ENCODE measurements at places on chromosomes 1 and 21.

- DNase-seq = peak; percentile 92
Observed at GRCh38 chr1:205335692-205336091, 14.1 kb upstream of the NUAK2 start.

DNA sequence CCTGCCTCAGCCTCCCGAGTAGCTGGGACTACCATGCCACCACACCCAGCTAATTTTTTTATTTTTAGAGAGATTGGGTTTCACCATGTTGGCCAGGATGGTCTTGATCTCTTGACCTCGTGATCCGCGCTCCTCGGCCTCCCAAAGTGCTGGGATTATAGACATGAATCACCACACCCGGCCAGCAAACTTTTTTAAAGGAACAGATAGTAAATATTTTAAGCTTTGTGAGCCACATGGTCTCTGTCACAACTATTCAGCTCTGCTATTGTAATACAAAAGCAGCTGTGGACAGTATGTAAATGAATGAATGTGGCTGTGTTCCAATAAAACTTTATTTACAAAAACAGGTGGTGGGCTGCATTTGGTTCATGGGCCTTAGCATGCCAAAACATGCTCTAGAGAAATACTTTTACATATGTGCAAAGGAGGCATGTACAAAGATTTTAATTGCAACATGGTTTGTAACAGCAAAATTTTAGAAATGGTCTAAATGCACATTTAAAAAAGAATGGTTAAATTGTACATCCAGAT lies 47.0 kb downstream of the CDCP2 start:
- DNase-seq = no peak

GRCh38 chr1:156926175-156926574 lies 5.7 kb downstream of the LRRC71 start:
- DNase-seq = peak; percentile 97

- DNase-seq = no peak
Observed at GRCh38 chr1:170503665-170504064, 28.3 kb upstream of the GORAB start.

DNA sequence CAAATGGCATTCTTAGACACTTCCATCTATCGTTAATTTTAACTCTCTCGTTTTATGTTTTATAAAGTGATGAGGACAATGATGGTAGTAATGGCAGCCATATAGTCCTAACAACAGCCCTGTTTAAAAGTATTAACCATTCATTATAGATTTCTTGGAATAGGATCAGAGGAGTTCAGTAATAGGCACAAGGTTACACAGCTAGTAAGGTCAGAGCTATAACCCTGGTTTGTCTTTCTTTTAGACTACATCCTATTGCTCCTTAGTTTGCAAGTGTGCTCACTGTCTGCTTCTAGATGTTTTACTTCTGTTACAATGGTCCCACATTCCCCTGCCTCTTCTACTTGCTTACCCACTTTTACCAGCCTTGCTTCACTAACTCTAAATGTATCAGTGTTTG lies 50.9 kb downstream of the TLCD4 start:
- DNase-seq = no peak

DNA sequence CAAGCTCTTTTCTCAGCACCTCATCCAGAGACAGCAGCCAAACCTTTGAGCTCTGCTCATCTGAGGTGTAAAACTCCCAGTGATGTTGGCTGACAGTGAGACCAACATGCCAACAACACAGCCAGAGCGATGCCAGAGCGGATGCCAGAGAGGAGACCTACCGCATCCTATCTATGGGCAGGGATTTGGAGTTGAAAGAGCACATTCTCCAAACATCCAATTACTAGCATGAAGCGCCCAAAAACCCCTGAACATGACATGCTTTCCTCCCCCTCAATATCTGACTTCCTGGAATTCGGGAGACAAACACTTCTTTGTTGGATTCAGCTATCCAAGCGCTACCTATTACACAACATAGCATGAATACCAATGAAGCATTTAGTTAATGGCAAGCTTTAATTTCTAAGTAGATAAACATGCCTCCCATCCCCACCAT lies 23.1 kb upstream of the PAXBP1 start:
- DNase-seq = no peak

GRCh38 chr1:201714542-201715329 lies 114.2 kb upstream of the IPO9 start:
- DNase-seq = peak; percentile 55

DNA sequence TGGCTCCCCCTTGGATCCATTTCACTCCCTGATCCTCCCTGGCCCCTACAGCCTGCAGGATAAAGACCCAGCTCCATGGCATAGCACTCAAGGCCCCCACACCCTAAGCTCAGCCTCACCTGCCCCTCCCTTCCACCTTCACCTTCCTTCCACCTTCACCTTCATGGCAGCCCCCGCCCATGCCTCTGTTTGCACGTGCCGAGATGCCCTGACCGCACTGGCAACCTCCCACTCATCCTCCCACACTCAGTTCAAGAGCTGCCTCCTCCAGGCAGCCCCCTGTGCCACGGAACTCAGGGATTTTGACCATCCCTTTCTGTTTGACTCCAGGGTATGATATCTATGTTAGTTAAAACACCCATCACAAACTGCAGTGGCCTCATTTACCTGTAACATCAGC lies 109.8 kb downstream of the RAVER2 start:
- no peak for DNase-seq

DNA sequence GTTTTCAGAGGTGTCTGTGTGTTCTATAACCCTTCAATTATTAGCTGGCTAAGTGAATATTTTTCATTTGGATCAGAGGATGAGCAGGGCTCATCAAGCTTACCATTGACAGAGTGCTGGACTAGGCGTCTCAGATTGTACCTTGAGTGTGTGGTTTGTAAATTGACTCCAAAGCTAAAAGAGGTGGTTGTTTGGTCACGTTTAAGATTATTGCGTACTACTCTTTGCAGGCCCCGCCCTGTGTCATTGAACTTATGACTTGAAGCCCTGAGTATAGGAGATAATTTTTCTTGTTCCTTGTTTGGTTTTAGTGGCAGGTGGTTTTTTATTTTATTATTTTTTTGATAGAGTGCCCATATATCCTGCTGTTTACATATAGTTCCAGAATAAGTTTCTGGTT lies 17.7 kb downstream of the MRPS6 start:
- no peak for DNase-seq

- DNase-seq = no peak
Observed at GRCh38 chr1:192598589-192598988, 23.0 kb downstream of the RGS1 start.

- peak; percentile 50 for DNase-seq
Observed at GRCh38 chr1:156750711-156751450, 594 bp downstream of the HDGF start.

DNA sequence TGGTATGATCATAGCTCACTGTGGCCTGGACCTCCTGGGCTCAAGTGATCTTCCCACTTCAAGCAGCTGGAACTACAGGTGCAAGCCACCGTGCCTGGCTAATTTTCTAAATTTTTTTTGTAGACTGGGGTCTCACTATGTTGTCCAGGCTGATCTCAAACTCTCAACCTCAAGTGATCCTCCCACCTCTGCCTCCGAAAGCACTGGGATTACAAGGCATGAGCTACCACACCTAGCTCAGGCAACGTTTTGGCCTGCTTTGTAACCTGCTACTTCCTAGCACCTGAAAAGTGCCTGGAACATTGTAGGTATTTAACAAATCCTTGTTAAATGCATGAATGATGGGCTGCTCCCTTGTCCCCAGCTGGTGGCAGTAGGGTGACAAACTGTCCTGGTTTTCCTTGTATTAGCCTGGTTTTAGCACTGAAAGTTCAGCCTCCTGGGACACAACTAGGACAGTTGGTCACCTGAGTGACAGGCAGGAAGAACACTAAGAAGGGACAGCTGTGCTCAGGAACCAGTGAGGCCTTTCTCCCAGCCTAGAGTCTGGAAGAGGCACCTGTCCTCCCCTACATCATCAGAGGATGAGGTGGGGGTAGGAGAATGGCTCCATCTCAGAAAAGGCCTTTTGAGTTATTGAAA lies 88.5 kb upstream of the CD34 start:
- no peak for DNase-seq

DNA sequence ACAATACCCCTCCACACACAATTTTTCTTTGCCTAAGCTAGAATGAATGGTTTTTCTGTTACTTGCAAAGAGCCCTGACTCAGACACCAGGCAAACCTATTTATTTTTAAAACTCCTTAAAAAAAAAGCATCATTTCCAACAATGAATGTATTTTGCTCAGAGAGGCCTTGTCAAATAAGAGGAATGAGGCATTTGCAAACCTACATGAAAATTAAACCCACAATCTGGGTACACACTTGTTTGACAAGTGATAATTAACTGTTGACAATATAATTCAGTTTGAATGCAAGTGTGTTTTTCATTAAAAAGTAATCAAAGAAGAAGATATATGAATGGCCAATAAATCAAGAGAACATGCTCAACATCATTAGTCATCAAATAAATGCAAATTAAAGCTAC lies 339.5 kb downstream of the PTPRU start:
- DNase-seq = no peak

DNA sequence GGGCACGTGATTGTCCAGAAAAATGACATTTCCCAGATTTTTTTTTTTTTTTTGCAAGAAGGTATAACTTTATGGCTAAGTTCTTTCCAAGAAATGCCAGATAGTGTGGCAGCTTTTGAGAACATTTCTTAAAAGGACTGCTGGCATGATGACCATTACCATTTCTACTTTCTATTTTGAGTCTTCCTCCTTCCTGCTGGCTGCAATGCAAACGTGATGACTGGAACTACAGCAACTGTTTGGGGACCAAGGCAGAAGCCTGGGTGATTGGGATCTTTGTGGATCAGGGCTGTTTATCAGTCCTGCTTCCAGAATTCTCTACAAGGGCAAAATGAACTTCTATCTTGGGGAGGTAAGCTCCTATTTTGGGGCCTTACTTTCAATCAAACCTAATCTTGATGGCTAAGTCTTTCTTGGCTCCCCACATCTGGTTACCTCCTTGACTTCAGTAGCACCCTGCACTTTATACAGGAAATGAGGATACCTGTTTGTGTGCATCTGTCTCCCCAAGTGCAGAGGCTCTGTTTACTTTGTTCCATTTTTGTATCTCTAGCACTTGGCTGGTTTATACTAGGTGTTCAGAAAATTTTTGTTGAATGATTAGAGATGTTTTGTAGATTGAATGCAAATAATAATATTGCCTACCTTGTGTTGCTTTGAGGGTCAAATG lies 3.7 kb upstream of the DDX20 start:
- DNase-seq = no peak

DNA sequence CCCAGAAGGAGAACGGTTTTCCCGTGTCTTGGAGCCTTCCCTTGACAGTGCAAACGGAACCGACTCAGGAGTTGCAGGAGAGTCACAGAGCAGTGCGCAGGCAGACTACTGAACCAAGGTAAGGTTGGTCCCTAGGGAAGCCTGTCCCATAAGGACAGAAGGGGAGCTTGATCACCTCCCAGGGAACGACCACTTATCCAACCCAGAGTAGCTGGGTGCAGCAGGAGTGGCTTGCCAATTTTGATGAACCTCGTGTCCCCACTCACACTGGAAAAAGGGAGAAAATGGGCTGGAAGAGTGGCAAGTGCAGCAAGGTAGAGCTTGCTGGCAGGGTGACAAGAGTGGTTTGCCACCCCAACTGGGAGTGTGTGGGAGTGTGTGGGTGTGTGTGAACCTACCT lies 95.1 kb downstream of the LIPI start:
- no peak for DNase-seq

DNA sequence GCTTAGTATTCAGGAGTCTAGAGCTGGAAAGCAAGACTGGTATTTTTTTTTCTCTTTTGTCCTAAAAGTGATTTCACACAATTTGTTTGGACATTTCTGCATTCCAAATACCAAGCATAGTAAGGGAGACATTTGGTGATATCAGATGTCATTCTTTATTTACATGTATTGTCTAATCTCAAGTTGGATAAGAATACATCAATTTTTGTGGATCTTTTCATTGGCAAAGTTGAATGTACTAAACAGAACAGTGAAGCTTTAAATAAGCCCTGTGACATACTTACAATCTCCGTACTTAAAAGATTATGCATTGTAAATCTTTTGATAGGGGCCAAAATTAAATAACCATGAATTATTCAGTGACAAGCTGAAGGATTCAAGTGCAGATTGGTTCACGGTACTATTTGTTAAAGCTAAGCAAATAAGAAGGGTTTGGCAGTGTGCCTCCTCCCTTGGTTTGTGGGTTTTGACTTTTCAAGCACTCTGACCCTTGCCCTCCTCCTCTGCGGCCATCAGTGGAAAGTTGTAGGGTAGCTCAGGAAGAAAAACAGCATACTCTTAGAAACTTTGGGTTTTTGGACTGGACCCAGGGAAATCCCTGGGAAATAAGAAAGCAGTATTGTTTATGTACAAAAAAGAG lies 663.7 kb downstream of the ADGRL2 start:
- no peak for DNase-seq

DNA sequence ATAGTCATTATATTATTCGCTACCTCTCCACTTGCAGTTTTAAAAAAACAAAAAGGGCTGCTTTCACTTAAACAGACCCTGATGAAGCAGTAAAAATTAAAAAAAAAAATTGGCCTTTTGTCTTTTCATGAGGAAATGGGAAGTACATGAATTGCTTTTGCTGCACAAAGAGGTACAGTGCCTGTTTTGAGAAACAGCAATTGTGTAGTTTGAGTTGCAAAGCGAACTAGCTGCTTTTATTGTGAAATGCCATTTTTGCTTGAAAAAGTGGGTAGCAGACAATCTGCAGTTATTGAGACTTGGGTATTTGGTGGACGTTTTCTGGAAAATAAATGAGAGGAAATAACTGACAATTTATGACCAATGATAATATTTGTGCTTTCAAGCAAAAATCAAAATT lies 7.0 kb downstream of the DIP2A start:
- DNase-seq = no peak

GRCh38 chr1:186843226-186843625 lies 14.5 kb downstream of the PLA2G4A start:
- no peak for DNase-seq

DNA sequence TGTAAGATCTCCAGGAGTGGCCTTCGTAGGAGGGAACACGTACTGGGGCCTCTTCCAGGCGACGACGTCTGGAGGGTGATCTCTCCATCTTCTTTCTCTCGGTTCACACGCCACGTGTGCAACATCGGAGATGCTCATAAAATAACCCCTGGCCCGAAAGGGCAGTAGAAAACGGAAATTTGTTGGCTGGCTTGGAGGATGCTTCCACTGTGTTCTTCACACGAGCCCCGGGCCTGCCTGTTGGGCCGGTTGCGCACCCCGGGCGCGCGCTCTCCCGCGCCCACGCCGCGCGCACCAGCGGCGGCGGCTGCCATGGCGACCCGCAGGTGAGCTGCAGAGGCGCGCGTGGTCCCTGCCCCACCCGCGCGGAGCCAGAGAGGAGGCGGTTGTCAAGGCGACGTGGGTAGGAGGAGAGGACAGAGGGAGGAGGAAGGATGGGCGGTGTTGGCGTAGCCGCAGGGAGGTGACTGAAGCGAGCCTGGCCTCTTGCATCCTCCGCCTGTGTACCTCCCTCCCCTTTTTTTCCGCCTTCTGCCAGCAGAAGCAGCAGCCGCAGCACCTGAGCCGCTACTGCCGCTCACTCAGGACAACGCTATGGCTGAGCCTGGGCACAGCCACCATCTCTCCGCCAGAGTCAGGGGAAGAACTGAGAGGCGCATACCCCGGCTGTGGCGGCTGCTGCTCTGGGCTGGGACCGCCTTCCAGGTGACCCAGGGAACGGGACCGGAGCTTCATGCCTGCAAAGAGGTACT lies at the start of gene ELAPOR1:
Gene ELAPOR1 (plus strand): TSS at position 526 of the 752 bp plus-strand sequence. CDS start 69 bp downstream, at position 595.
- peak; percentile 60 for DNase-seq
